Lower lobe of right lung (tissue), 2 donors: ENCODE measurements at places on chromosomes 6 and 20. TPM values are rescaled to one million over a fixed set of nuclear protein-coding genes. Genes with fewer than 3 reads are reported as not detected.

DNA sequence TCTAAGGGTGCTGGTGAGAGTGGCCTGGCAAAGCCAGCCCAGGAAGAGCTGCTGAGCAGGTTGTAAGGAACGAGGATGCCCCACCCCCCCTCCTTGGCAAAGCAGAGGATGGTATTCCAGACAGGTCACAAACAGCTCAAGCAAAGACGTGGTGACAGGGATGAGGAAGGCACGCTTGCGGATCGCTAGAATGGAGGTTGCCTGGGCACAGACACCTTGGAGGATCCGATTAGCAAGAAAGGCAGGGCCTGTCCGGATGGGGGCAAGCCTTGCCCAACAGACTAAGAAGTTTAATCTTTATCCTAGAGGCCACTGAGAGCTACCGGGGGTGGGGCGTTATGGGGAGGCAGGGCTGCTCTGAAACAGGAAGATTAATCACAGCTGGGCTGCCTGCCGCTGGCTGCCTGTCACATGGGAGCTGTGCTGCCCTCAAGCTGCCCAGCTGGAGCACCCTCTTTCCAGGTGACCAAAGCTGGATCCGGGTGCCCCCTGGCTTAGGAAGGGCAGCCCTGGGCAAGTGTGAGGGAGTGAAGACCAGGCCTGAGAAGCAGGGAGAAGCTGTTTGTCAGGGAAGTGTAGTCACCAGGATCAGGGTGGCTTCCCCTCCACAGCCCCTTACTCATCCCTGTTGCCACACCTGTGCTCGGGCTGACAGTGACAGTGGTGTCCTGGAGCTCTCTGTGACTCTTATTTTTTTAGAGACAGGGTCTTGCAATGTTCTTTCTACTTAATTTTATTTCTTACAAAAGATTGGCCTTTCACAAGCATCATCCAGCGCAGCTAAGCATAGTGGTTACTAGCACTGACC, 9.1 kb upstream of the MAPK13 start:
- H3K27ac ChIP-seq = peak overlapping the region; percentile 74
- H3K36me3 ChIP-seq = no peaks in the 10 kb centered on the region
- peaks cover 40% of the 10 kb centered on the region for H3K4me1 ChIP-seq
- H3K27me3 ChIP-seq = no peaks in the 10 kb centered on the region
- H3K4me3 ChIP-seq = peak overlapping the region; percentile 16

GRCh38 chr20:45060294-45060693, 40.6 kb downstream of the KCNS1 start:
- H3K4me3 ChIP-seq = no peak overlapping the region
- H3K27me3 ChIP-seq = no peaks in the 10 kb centered on the region
- DNase-seq = no peak
- H3K36me3 ChIP-seq = peaks cover 15% of the 10 kb centered on the region
- H3K27ac ChIP-seq = no peak overlapping the region

UQCC2 gene
- total RNA-seq = 39.6 TPM

DNA sequence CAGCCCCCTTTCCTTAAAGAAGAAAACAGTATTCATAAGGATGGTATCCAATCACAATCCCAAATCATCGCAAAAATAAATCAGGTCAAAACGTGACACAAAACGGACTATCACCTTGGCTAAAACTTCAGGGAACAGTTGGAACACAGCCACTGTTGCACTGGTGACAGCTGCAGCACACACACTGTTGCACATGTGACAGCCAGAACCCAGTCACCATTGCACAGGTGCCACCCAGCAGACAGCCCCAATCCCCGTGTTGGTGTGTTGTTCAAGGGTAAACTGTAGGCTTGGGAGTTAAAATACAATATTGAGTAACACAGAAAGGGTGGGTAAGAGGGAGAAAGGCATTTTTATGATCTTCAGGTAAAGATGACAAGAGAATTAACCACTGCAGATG, 15.8 kb downstream of the PSMB1 start:
- DNase-seq = no peak
- no peak overlapping the region for H3K4me3 ChIP-seq
- no peaks in the 10 kb centered on the region for H3K27me3 ChIP-seq
- no peak overlapping the region for H3K27ac ChIP-seq
- H3K36me3 ChIP-seq = peaks cover 100% of the 10 kb centered on the region

MAS1 gene
- total RNA-seq = not detected

CLIC5 gene
- 134 TPM for total RNA-seq
